ENCODE measurements at places on chromosomes 4 and X.

DNA sequence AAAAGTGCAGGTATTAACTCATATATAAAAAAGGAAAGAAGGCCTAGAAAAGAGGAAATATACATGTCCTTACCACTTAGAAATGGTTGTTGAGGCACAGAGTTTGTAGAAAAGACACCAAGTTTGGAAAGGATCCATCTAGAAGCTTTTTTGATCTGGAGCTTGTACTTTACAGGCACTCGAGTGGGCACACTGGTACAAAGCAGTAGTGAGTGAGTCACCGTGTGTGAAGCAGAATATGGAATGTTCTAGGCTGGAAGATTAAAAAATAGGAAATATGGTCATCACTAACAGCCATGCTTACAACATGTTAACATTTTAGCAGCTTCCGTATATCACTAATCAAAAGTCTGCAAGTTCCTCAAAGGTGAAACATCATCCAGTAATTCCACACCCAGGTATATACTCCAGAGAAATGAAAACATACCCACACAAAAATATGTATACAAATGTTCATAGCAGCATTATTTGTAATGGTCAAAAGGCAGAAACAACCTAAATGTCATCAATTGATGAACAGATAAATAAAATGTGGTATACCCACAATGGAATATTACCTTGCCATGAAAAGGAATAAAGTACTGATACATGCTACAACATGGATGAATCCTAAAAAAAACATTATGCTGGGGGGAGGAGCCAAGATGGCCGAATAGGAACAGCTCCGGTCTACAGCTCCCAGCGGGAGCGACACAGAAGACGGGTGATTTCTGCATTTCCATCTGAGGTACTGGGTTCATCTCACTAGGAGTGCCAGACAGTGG, 69.5 kb downstream of the FRYL start:
- DNase-seq = no peak

DNA sequence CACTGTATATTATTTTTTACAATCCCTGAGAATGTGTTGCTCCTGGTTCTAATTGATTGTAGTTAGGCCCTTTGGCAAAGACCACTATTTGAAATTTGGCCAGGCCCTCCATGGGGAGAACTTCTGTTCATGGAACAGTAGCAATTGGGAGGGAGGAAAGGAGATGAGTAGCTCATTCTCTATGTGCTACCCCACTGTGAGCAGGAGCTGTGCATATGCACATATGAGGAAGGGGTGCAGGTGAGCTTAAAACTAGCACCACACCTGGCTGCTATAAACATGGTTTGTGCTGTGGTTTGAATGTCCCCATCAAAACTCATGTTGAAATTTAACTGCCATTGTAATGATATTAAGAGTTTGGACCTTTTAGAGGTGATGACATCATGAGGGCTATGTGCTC, 1483.2 kb downstream of the PCDH7 start:
- DNase-seq = no peak

GRCh38 chrX:63869506-63869905, 84.5 kb upstream of the ARHGEF9 start:
- DNase-seq = no peak

DNA sequence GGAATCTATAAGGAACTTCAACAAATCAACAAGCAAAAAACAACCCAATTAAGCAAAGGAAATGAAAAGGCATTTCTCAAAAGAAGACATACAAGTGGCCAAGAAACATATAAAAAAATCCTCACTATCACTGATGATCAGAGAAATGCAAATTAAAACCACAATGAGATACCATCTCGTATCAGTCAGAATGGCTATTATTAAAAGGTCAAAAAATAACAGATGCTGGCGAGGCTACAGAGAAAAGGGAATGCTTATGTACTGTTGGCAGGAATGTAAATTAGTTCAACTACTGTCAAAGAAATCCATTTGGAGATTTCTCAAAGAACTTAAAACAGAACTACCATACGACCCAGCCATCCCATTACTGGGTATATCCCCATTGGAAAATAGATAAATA, 292.4 kb upstream of the FAT1 start:
- DNase-seq = no peak

DNA sequence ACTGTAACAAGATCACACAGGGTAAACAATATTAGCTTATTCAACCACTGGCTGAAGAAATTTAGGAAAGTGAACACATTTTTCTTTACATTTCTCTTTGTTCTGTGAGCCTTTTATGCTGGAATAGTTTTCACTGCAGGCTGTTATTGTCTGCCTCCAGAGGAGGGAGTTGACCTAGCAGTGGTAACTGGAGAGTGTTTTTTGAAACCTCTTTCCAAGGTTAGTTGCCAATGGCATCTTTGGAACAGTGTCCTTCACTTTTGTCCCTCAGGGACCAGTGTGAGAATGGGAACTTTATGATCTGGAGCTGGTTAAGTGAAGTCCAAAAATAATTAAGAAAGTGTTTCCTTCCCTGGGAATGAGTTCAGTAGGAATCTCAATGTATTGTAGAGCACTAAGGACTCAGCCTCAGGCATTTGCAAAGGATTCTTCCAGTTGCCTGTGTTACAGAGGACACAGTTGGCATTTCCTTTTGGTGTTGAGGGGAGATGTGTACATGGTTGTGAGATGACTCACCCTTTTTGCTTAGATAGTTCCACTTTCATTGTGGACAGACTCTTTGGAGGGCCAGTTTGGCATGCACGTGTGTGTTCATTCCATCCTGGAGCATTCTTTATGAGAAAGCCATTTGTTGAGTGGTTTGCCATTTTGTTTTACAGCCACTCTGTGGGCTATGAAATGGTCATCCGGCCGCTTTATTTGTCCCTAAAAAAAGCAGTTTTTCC, 61.3 kb downstream of the AR start:
- DNase-seq = peak; percentile 3

GRCh38 chrX:75642811-75643361, 120.0 kb upstream of the ZDHHC15 start:
- DNase-seq = peak; percentile 0

GRCh38 chrX:70774223-70774622, 134.3 kb downstream of the TEX11 start:
- no peak for DNase-seq

DNA sequence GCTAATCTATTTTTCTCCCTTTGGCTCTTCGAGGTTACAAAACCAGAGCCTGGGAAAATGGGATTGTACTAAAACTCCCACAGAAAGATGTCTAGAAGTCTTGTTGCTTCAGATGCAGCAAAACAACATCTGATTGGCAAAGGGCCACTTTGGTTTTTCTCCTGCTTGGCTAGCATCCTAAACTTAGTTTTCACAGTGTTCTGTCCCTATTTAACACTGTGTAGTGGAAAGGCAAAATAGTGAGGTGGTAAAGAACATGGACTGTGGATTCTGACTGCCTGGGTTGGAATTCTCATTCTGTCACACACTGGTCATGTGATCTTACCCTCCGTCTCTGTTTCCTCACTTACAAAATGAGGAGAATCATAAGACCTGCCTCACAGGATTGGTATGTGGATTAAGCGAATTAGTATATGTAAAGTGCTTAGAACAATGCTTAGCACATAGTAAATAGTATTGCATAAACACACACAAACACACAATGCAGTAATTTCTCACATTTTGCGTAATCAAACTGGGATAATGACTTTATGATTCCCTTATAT, 23.5 kb downstream of the TIGD2 start:
- no peak for DNase-seq

DNA sequence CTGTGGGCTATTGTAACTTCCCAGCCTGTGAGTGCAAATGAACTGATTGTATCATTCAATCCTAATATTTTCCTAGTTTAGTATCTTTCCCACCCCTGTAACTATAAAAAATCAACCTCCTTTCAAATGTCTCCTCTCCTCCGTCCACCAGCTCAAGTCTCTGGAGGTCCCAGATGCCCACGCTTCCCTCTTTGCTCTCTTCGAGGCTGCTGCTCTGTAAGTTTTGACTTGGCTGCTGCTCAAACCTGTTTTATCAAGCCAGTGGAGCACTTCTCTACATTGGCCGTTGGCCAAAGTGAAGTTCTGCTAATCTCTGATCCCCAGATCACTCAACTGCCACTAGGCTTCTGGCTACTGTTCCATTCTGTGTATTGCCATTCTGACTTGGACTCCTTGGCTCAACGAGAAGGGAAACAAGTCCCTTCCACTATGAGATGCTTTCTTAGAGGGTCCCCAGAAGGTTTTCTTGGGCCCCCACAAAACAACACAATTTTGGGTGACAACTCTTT, 60.7 kb upstream of the RAPGEF2 start:
- DNase-seq = peak; percentile 25

GRCh38 chr4:2914256-2915126, 48.7 kb downstream of the NOP14 start:
- peak; percentile 53 for DNase-seq

GRCh38 chr4:6134612-6135220, 65.6 kb downstream of the JAKMIP1 start:
- peak; percentile 90 for DNase-seq

GRCh38 chrX:66005830-66006449, 33.9 kb downstream of the VSIG4 start:
- DNase-seq = no peak

- no peak for DNase-seq
Measured at GRCh38 chr4:174152717-174153466, 130.6 kb downstream of the FBXO8 start.

GRCh38 chr4:39559626-39560025, 32.4 kb upstream of the UGDH start:
- DNase-seq = no peak

DNA sequence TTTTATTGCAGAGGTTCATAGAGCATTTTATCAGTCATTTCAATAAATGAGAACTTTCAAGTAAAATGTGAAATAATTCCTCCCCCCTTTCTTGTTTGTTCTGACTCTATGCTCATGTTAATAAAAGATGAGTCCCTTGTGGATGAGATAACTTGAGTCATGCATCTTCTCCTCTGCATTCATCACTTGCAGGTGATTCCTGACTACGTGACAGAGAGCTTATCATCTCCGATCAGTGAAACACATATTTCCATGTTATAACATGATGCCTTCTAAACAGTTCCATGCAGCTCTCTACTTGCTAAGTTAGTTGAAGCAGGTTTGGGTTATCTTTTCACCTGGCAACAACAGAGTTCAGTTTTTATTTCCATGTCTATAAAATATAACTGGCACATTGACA, 160.1 kb upstream of the ANKRD50 start:
- no peak for DNase-seq

DNA sequence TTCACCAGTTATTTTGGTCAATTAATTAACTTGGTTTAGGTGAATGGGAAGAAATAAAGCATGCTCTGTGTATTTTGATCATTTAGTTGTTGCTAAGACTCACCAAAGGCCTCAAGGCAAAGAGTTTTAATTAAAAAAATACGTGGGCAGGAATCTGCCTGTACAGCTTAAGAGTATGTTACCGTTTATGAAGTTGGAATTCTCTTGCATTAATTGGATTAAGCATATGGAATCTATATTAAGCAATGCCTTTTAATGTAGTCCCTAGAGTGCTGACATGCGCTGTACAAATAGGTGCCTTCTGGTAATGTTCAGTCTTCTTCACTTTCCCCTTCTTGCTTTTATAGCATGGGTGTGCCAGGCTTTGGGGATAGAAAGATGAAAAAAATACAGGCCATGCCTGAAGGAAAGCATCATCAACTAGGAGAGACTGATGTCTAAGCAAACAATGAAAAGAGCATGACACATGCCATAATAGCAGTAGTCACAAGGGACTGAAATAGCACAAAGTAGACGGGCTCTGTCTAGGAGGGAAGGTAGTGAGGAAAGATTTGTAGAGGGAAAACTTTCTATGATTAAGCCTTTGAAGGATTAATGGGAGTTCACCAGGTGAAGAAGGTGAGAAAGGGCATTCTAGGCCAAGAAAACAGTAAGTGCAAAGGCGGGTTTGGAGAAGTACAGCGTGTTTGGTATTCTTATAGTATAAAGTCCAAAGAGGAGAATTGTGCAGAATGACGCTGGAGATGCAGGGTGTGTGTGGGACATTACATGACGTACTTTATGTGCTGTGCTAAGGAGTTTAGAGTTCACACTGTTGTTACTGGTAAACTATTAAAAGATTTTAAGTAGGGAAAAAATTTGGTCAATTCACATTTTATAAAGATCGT, 226.1 kb upstream of the ANXA3 start:
- no peak for DNase-seq

- DNase-seq = no peak
Measured at GRCh38 chr4:116638592-116638991, 446.8 kb downstream of the TRAM1L1 start.

DNA sequence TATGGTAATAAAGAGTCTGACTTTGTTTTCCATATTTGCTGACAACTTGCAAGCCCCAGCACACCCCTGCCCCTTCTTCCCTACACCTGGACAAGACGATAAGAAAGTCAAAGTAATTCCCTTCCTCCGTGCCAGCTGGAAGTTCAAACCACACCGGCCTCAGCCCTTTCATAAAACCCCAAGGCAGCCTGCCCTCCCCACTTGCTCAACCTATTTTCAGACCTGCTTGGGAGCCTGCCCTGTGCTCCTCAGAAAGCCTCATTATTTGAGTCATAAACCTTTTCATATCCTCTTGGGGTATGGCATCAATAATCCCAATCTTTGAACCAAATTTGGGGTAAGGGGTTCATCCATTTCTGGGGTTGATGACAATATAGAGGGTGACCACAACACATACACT, 29.5 kb downstream of the NIPAL1 start:
- DNase-seq = peak; percentile 44

DNA sequence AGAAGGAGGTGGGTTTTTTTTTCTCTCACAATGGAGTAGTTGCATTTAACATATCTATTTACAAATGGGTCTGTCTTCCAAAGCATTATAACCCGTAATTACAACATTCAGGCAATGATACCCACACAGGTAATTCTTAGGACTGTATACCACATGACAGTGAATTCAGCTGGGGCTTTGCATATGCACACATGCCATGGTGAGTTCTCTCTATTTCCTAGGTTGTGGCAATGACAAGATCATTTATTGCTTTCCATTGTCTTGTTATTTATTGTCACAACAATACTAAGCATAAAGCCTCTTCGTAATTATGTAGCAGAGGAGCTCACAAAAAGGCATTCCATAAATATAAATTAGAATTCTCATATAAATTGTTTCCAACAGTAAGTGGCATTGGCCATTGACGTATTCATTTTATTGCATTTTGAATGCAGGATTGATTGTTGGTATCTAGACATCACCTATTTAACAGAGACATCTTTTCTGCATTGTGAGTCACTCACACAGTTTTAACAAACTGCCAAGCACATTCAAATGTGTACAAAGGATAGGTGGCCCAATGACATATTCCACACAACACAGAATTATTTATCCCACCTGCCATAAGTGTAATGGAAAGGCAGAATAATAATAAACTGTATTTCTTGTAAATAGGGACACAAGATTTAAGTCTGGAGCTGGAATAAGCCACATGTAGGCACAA, 390.7 kb upstream of the GALNT7 start:
- no peak for DNase-seq

DNA sequence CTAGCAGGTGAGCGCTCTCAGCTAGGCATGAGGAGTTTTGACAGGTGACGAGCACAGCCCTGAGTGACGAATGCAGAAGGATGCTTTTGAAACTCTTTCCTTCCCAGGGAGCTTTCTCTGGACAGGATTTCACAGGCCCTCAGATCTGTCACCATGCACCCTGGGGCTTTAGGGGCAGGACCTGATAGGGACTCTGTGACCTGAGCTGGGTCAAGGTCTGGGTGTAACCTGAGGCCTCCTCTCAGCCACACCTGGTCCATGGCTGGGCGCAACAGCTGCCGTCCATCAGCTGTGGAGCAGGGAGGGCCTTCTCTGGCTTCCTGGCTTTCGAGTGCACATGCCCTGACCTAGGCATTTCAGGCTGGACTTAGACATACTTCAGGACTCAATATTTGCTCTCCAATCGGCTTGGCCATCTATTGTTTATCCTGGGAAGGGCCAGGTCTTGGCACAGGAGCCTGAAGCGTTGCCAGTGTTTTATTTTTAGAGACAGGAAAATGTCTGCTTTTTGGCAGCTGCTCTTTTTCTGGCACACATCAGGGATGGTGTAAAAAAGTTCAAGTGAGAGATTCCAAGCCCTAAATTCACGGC, 56.4 kb downstream of the C4orf51 start:
- DNase-seq = no peak

Data from GM12865 (cell line).